ENCODE measurements at places on chromosomes 7 and 10.

GRCh38 chr10:51705774-51706173 lies 6.4 kb upstream of the CSTF2T start:
- DNase-seq, result no peak

- no peak for DNase-seq
Measured at GRCh38 chr7:37899712-37900247, 16.8 kb downstream of the SFRP4 start.

DNA sequence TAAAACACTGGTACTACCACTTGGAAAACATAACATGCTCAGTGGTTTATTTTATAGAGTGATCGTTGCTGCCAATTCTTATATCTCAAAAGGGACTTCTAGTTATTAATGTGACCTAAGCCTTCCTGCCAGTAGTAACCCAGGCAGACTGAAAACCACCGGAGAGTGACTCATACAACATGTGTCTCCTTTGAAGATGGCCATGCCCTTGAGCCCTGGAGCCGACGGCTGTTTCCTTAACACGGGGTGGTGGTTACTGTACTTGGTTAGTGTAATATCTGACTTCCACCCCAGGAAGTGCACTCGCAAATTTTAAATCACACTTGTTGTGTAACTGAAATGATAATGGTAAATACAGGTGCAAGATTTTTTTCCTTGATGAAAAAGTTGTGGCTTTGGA lies 30.5 kb downstream of the JAKMIP3 start:
- no peak for DNase-seq

GRCh38 chr10:32481606-32482005 lies 35.7 kb downstream of the CCDC7 start:
- DNase-seq, result no peak

- peak; percentile 11 for DNase-seq
Measured at GRCh38 chr7:51160990-51161615, 155.5 kb downstream of the COBL start.

- no peak for DNase-seq
Measured at GRCh38 chr7:124032369-124033094, at the start of gene TMEM229A. TMEM229A (minus strand) TSS chr7:124033067; CDS start chr7:124033003, 64 bp downstream.

GRCh38 chr10:79283616-79284015 lies 63.7 kb upstream of the PPIF start:
- no peak for DNase-seq

GRCh38 chr7:620885-621284 lies 101.2 kb upstream of the PDGFA start:
- no peak for DNase-seq

DNA sequence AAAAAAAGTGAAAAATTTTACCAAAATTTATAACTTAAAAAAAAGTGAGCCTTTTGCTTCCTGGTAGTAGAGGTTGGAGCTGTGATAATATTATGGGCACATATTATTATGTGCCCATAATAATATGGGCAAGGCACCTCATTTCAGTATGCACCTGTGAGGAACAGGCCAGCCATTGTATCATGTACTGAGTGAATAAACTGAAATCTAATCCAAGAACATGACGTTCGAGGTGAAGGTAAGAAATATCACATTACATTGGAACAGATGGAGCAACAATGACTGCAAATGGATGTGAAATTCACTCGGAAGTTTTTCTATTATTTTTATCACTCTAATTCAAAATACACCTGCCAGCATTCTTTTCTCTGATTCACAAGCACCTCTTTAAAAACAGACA lies 216.0 kb downstream of the KLF6 start:
- DNase-seq, result no peak

DNA sequence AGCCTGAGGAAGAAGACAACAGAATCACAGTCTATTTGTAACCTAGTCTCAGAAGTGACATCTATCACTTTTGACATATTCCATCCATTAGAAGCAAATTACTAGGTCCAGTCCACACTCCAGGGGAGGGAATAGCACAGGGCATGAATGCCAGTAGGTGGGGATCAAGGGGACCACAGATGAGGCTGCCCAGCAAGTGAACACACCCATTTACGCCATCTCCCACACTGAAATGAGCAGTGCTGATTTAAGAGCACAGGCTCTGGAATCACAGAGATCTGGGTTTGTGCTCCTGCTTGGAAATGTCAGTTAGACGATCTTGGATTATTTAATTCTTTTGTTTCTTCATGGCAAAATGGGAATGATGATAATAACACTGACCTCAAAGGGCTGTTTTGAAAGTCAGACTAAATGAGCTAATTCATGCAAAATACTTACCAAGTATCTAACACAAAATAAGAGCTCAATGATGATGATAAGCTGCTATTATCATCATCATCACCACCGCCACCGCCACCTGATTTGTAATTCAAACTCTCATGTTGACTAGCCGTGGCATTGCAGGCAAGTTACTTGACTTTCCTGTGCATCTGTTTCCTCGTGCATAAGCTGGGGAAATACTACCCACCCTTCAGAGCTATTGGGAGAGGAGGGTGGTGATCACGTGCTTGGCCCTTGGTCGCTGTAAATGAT lies 138.9 kb upstream of the KLF14 start:
- DNase-seq, result no peak

- no peak for DNase-seq
Measured at GRCh38 chr10:47035819-47036337, 124.7 kb downstream of the PTPN20 start.

DNA sequence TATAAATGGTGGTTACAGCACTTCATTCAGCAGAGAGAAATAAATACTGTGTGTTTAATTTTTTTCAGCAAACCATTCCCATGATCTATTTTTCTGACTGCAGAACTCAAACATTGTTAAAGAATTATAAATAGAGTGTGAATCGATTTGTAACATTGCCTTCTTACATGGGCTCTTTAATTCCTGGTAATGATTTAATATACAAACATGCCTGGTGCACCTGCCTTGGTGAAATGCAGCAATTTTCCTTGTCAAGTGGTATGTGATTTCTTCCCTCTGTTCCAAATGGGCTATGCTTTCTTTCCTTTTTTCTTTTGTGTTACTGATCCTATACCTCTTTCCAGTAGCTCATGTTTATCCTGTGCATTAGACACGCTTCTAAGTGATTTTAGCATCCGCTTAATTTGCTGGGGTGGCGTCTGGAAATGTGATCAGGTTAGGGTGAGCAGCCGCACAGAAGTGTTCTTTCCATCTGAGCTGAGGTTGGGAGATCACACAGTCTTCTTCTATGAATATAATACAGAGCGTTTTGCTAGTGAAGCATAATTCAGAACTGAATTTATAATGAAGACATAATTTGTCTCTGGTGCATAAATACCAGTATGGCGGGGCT lies 94.3 kb upstream of the ITGB1 start:
- no peak for DNase-seq

- no peak for DNase-seq
Measured at GRCh38 chr10:128914681-128915080, 552.4 kb upstream of the MGMT start.

- DNase-seq, result no peak
Measured at GRCh38 chr10:132520177-132520811, 17.3 kb upstream of the INPP5A start.

DNA sequence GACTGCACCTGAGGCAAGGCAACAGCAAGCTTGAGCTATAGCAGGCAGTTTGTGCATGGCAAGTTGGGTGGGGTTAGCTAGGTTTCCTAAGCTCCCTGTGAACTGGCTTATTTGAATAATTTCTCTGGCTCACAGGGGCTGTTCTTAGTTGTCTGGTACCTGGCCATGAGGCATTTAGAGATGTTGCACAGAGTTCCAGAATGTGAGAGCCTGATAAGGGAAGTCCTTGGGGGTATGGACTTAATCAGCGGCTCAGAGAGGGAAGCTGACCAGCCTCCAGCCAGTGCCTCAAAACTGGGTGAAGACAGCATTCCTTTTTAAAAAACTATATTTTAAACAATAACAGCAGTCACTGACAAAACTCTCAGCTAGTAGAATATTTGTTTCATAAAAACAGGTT lies 307.4 kb downstream of the FZD1 start:
- DNase-seq, result no peak

DNA sequence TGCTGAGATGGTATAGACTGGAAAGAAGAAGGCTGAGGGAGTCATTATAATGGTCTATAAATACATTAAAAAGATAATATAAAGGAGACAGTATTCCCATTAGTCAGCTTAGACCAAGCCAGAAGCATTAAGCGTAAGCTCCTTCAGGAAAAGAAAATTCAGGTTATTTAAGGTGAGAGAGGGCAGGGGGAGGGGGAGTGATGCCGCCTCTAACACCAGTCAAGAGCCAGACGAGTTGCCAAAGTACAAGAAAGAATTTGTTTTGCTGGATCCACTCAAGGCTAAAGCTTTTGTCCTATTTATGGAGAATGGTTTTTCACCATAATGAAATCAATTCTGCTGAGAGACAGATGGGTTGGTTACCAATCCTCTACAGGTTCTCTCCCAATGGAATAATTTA lies 99.3 kb downstream of the CFAP58 start:
- DNase-seq, result no peak

DNA sequence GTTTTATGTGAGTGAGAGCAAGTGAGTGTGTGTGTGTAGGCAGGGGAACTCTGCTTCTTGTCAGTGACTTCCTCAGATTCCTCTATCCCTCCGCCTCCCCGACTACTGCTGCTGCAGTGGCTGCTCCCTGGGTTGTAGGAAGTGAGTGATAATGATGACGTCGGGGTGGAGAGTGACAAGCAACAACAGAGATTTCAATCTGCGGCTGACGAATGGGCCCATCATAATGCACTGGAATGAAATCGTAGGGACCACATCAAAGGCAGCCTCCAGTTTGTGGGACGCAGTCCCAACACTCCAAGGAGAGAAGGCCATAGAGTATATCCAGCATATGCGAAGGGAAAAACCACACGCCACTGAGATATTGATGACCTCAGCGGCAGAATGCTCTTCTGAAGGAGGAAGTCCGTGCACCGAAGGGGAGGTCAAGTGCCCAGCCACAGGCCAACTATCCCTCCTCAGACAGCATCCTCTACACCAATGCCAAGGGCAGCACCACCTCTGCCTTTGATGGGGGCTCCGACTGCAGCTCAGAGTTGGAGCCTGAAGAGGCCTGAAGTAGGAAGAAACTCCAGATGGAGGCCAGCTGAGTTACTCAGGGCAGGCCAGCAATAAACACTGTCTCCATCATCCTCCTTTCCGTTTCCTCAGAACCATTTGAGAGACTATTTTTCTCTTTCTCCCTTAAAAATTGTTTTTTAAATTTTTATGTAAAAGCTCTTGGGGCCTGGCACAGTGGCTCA lies 11.3 kb upstream of the STMP1 start:
- DNase-seq, result no peak

- DNase-seq, result peak; percentile 14
Measured at GRCh38 chr10:79400146-79401004, 45.0 kb downstream of the ZCCHC24 start.

- DNase-seq, result no peak
Measured at GRCh38 chr7:68488341-68489060, 1109.8 kb upstream of the AUTS2 start.

DNA sequence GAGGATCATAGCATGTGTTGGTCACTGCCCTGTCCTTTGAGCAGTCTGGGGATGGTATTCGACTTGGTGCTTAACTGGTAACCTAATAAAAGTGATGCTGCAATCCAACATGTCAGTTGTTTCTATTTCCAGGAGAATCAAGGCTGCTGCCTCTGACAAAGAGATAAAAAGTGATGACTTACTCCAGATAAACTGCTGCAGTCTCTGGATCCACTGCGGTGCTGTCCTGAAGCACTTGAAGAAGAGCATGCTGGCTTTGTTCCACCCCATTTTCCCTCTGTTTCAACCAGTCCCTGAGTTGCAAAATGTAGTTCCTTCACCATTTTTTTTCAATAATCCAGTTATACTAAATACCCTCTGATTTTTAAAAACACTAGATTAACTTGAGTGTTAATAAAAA lies 403.5 kb upstream of the ANKRD30A start:
- no peak for DNase-seq

- DNase-seq, result no peak
Measured at GRCh38 chr7:93720106-93720505, 145.6 kb upstream of the CALCR start.

GRCh38 chr7:22723181-22723601 lies 3.8 kb upstream of the IL6 start:
- DNase-seq, result no peak

GRCh38 chr7:46239846-46240245 lies 318.8 kb upstream of the IGFBP3 start:
- no peak for DNase-seq

DNA sequence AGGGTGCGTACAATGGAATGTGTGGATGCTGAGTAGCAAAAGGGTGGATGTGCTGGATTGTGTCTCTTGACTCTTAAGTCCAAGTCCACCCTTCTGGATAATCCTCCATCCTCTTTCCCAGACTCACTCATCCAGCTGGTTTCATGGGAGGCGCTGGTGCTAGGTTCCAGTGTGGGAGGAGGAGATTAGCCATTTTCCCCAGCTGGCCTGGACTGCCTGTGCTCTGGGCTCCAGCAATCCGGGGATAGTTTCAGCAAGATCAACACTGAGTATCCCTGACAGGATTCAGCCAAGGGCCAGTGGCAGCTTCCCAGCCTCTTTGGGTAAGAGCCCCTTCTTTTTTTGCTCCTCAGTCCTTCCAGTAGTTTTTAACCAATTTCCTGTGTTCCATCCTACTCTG lies 21.6 kb upstream of the TRIL start:
- no peak for DNase-seq

All from activated T-helper 1 cell treated with Interleukin-2 at 50 U/mL for 16 hours (primary cell).